ENCODE measurements at places on chromosomes 1 and 21.
A peak's percentile ranks its signal among the peaks of the same experiment; 100 is the strongest.

DNA sequence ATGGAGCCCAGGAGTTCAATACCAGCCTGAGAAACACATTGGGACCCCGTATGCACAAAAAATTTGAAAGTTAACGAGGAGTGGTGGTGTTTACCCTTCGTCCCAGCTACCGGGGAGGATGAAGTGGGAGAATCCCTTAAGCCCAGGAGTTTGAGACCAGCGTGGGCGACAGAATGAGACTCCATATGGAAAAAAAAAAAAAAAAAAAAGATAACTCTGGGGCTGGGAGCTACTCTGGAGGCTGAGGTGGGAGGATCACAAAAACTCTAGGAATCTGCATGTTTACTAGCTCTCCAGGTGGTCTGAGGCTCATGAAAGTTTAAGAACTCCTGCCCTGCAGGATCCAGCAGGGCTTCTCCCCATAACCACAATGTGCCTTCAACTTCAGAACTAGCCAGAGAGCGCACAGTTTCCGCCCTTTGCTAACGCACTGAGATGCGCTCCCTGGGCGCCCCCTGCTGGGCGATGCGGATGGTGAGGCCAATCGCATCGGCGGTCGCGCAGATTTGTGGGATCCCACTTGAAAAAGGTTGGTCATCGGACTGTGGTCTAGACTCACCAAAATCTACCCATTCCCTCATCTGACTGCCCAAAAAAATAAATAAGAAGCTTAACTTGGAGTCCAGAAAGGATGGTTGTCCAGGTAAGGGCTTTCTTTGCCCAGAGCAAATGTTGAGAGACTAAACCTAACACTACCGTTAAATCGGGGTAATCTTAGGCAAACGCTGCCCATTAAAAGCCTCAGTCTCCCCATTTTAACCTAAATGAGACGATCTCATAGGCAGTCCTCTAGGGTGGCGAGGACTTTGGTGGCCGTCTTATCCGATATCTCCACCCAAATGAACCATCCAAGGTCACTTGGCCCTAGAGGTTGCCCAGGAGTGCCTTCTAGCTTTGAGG, 8.8 kb downstream of the ZNF683 start:
- peak; percentile 73 for DNase-seq

DNA sequence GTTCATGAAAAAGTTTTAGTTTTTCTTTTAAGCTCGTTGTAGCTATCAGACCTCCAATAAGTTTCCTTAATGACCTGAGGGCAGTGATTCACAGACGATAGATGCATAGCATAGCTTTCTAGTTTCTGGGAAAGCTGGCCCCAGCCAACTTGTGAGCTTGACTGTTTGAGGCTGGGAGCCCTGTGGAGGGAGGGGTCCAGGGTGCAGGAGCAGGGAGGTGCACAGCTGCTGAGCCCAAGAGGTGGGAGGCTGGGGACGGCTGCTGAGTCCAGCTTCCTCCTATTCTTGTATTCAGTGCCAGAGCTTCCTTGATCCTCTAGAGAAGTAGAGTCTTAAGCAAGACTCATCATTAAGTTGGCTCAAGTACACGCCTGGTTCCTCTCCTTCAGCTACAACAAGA, 11.0 kb upstream of the AVPR1B start:
- no peak for DNase-seq

GRCh38 chr1:62601457-62601856, 4.1 kb downstream of the ANGPTL3 start:
- no peak for DNase-seq

DNA sequence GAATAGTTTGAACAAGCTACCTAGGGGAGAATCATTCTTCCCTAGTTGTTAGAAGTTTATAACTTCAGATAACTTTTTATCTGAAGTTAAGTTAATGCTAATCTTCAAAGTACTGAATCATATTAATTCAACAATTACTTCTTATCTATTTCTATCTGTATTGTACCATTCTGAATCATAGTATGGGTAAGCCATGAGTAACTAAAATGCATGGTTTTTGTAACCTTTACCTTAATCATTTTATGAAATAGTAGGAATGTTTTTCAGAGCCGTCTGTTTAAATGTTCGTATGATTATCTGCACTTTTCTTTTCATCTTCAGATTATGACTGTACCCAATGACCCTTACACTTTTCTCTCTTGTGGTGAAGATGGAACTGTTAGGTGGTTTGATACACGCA, 50.3 kb upstream of the MPC2 start:
- no peak for DNase-seq

DNA sequence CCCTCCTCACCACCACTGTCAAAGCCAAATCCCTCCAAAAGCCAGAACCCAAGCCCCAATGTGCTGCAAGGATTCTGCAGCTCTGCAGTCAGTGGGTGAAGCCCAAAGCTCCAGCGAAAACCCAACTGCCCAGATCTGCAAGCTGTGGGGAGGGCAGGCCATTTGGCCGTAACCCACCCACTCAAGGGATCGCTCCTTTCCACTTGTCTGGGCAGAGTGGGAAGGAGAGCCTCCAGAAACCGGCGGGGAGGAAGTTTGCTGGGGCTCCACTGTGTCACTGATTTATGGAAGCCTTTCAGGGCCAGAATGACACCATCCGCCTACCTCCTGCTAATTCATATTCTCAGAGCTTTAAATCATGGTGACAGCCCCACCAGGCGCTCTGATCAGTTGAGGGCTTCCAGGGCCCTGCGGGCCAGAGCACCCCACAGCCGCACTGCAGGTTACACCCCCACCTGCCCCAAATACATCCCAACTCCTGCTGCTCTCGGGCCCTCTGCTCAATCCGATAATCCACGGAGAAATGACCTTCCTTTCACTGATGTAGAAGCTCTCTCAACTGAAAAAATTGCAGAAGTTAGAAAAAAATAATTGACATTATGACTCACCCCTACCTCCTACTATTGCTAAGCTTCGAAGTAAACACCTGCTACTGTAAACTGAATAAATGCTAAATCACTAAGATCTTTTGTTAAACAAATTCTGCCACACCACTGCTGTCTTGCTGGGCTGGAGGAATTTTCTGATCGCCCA, 40.6 kb upstream of the RAB4A start:
- no peak for DNase-seq

DNA sequence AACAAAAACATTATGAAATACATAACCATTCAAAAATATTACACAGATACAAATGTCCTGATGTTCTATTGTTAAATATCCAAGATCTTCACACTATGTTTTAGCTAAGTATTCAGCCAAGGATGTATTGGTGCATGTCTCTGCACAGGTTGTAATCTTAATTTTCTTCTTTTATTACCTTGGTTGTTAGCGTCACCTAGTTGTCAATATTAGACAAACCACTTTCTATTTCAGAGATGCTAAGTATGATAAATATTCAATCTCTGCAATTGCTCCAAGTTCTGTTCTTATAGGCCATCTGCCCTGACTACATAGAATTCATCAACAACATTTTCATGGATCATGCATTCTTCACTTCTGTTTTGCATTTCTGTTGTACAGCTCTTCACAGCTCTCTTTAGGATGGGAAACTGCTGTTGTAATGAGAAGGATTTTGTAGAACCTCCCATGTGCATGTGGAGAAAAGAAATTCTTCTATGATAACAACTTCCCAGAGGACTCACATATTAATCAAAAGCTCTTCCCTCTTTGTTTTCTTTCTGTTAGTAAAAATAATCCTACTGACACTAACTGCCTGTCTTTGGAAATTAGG, 380.1 kb downstream of the NUF2 start:
- no peak for DNase-seq

DNA sequence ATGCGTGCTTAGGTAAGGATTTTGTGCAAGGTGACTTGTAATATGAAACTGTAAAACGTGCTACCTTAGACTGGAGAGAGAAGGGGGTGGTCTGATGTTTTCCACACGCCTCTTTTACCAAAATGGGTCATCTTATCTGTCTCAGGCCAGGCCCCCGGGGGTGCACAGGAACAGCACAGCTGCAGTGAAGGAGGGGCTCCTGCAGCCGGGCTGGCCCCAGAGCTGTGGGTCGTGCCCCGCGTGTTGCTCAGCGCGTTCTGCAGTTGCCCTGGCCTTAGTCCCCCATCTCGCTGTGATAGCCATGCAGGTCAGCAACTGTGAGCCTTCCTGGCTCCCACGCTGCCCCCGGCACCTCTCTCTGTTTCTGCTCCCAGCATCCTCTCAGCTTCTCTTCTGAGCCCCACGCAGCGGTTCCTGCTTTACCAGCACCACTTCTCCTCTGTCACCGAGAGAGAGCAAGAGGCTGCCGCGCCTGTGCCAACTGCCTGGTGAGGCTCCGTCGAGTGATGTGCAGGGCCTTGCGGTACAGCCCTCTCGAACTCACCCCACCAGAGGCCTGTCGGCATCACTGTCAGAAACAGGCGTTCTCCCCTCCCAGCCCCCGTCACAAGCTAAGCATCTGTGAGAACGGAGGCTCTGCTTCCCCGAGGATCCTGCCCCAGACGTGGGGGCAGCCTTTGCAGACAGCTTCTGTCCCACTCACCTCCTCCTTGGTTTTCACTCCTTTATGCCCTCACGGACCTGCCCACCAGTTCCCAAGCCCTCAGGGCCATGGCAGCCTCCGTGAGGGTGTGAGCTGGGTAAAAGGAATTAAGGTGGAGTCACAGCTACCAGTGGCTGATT, 73.3 kb downstream of the ADARB1 start:
- no peak for DNase-seq
